ENCODE measurements at places on chromosomes 7 and 10.

GRCh38 chr10:68296843-68297663, 34.8 kb upstream of the HNRNPH3 start:
- DNase-seq, result no peak

- no peak for DNase-seq
Measured at GRCh38 chr7:123727071-123727837, 21.5 kb downstream of the WASL start.

DNA sequence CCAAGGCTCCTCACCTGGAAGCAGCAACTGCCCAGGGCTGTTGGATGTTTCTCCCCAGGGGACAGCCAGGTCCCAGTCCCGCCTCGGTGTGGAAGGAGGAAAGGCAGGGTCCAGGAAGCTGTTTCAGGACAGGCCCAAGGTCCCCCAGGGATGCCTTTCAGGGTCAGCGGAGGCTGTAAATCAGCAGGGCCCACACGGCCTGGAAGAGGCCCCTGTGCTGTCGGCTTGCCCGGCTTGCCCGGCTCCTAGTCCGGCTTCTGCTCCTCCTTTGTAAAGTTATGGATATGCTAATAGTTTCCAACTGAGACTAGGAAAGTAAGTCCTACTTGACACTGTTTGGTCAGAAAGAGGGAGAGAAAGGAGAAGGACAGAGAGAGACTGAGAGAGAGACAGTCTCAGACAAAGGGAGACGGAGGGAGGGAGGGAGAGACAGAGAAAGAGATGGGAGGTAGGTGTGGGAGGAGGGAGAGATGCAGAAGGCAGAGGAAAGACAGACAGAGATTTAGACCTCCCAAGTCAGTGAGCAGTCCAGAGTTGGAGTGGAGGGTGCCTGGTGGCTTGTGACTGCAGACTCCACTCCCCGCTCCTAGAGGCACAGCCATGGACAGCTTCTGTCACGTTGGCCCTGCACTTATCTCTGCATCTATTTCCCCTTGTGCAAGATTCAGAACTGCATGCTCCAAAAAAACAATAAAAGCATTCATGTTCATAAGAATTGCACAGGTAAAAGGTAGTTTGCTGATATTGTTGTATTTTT, 10.5 kb downstream of the IKZF1 start:
- no peak for DNase-seq

- DNase-seq, result no peak
Measured at GRCh38 chr10:7481368-7481765, 70.5 kb upstream of the SFMBT2 start.

DNA sequence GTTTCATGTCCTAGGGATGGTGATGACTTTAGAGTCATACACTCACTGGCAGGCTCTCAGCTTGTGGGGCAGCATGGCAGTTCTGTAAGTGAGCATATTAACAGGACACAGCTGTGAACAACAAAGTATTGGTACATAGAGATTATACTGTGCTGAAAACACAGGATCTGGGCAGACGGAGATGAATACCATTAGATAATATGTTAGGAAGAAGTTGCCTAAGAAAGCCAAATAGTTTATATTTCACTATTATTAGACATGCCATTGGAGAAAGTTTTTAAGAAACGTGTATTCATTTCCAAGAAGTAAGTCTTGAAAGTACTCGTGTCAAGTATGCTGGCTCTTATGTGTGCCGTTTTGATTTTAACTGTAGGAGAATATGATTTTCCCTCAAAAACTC, 274.5 kb downstream of the INHBA start:
- DNase-seq, result no peak

- DNase-seq, result no peak
Measured at GRCh38 chr7:117117172-117117571, 163.9 kb downstream of the ST7 start.

- DNase-seq, result no peak
Measured at GRCh38 chr10:126068322-126068721, 172.0 kb downstream of the FANK1 start.

- no peak for DNase-seq
Measured at GRCh38 chr7:74230446-74231231, 20.8 kb downstream of the LAT2 start.

DNA sequence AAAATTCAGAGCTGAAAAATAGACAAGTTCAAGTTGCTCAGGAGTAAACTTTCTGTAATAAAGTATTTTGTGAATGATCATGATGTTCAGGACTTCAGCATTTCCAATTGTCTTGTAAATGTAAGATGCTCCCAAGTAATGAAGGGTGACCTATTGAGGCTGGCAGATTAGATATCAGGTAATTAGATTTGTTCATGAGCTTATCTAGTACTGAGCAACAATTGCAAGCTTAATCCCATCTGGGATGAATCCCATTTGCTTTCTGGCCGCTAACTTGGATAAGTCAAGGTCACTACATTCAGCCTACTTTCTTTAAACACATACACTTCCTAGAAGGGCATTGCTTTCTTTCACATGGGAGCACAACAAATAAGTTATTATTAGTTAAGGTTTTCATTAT, 82.4 kb upstream of the ITGB1 start:
- DNase-seq, result no peak

DNA sequence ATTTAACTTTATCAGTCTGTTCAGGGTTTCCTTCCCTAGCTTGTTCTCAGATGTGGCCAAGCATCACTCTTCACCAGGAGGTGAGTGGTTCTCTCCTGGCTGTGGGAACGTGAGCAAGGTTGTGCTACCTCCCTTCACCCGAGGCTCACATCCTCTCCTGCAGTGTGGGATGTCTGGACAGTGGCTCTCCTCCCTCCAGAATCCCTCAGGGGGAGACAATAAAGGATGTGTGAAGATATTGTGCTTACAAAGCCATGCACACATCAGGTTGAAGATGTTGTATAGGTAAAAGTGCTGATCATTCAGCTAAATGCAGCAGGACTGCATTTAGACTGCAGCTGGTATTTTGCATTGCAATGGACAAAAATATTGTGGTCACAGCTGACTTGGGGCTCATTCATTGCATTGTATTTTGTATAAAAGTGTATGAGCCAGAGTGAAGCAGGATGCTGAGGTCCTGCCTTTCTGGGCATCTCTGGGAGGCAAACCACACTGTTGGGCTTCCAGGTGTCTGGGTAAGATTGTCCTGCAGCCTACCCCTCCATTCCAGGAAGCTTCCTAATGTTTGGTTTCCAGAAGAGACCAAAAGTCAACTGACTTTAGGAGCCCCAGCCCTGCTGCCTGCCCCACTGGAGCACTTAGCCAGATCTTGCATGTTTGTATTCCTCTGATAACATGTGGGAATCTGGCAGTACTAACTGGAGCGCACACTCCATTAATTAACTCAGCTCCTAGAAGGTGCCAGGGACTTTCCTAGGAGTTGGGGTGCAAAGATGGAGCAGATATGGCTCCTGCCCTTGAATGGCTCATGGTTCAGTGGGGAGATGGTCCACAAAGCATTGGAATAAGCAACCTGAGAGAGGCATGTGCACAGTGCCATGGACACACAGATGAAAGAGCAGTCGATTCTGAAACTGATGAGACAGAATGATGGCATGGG, 292.5 kb upstream of the ZNF32 start:
- no peak for DNase-seq

DNA sequence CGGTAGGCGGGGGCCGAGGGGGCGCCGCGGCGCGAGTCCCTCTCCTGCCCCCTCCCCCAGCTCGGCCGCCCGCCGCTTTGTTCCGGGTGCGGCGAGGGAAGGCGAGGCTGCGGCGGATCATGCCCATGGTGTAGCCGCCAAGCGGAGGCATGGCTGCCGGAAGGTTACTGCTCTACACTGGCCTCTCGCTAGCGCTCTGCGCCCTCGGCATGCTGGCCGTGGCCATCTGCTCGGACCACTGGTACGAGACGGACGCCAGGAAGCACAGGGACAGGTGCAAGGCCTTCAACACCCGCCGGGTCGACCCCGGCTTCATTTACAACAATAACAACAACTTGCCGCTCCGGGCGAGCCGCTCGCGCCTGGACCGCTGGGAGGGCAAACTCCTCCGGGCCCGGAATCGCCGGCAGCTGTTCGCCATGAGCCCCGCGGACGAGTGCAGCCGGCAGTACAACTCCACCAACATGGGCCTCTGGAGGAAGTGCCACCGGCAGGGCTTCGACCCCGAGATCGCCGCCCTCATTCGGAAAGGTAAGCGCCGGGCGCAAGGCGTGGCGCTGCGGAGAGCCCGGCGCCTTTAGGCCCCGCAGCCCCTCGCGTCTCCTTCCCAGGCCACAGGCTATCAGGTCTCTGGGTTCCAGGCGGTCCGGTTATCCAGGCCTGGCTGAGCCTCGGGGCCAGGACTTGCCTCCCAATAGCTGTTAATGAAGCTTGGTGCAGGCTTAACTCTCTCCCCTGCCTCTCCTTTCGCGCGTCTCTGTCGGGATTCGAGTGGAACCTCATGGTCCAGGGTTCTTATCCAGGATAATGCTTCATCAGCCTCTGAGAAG, 513 bp downstream of the TMEM178B start:
- DNase-seq, result peak; percentile 24

DNA sequence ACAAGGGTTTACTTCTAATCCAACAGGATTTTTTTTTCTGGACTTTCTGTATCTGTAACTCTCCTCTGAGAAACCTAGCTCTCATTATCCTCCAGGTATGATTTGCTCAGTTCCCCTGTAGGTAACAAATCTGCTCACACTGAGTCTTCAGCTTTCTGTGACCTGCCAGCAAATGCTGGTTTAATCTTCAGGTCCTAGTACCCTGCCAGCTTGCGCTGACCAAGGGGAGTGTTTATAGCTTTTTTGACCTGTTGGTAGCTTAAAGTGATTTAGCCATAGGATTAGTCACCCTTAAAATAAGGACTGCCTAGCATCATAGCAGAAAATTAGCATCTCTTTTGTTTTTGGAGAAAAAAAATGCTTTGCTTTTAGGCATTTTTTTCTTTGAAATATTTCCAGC, 22.4 kb downstream of the SND1 start:
- DNase-seq, result no peak

DNA sequence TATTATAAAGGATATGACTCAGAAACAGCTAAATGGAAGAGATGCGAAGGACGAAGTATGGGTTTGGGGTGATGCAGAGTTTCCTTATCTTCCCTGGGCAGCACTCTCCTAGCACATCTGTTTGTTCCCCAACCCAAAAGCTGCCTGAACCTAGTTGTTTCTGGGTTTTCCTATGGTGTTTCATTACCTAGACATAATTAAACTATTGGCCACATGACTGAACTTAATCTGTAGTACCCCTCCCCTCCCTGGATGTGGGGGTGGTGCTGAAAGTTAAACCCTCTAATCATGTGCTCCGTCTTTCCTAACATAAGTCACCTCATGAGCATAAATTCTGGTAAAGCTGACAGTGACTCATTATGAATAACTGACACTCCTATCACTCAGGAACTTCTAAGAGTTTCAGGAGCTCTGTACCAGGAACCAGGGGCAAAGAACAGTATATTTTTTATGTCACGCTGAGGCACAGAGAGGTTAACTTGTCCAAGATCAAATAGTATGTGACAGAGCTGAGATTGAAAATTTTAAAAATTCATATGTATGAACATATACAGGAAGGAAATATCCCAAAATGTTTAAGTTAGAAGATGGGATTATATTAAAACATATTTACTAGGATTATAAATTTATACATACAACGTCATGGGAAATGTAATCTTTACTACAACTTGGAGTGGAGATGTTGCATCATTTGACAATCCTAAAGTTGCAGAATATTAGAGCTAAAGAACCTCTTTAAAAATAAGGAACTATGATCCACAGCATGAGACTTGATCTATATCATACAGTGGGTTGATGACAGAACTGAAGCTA, 4.8 kb downstream of the STRIP2 start:
- no peak for DNase-seq

DNA sequence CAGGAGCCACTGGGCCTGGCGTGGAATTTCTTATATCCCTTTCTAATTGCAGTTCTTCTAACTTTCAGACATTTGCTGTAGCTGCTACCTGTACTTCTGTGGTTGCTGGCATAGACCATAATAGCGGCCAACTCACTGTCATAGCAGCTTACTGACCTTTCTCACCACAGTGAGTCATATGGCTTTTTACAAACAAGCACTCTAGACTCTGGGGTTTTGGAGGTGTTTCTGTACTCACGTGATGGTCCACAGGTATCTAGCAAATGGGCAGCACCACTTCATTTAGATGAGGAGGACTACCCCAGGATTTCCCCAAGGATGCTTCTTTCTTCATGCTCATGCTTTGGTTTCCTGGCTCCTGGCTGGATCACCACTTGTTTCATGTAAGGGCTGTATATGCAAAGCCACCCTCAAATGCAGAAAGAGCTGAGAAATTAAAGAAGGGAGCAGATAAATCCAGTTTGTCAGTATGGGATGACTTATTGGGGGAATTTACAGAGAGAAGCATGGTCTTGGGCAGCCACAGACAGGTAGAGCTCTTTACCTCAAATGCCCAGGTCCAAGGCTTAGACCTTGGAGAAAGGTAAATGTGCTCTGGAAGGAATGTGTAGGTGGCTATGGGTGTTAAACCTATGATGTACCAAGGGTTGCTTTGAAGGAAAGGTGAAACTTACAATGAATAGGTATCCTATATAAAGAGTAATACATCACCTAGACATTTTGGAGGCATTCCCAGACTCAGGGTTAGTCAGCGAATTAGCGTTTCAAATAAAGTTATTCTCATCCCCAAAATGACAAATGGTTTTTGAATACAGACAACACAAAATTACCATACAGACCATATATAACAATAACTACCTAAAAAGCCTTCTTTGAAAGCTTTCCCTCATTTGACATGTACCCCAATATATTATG, 15.9 kb upstream of the SLC25A16 start:
- no peak for DNase-seq

GRCh38 chr7:103729026-103729425, 260.4 kb downstream of the RELN start:
- no peak for DNase-seq

- no peak for DNase-seq
Measured at GRCh38 chr7:3682028-3682710, 381.1 kb downstream of the SDK1 start.

DNA sequence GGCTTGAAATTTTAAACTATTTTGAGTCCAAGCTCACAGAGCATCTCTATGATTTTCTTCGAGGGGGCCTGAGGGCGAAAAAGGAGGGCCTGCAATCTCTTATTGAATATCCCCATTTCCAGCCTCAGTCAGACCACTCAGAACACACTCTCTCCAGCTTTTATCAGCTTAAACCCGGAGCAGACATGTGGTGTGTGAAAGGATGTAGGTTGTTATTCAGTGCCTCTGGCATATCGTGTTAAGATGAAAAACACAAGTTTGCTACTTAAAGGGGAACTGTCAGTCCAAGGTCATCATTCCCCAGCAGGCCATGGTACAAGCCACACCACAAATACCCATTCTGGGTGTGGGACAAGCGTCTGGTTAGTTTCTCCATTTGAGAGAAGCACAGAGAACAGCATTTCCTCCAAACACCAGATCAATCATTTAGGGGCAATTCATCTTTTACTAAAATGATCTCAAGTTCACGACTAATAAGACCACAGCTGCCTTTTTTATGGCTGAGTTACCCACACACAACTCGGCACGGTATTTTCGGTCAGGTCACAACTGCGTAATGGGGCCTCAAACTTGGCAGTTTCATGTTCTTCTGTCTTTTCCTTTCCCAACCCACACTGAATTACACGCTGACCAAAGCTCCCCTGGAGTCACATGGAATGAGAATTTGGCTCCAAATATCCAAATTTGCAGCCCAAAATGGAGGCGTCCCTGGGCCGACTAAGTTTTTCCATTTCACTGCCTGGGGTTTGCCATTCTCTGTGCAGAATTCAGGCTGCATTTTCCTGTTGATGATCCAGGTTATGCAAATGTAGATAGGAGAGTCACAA, 188.4 kb downstream of the SEM1 start:
- no peak for DNase-seq

All from left cardiac atrium (tissue), 4 donors.